T-helper 1 cell treated with Interleukin-12 subunit alpha and Interleukin-12 subunit beta and Interleukin-4 antibody, amounts not matched to agents 30 ng/mL and 1 ng/mL, for 36 hours (primary cell): ENCODE measurements at places on chromosomes 3 and 15. TPM values are rescaled to one million over a fixed set of nuclear protein-coding genes. Genes with fewer than 3 reads are reported as not detected.

The NMNAT3 gene
- total RNA-seq = 1.7 and 1.8 TPM in 2 replicates

The MAGI1 gene
- total RNA-seq = 0.32 and 0.49 TPM in 2 replicates

The P3H2 gene
- total RNA-seq = not detected in 2 replicates

The DAZL gene
- total RNA-seq = not detected in 2 replicates

The C3orf22 gene
- not detected in 2 replicates for total RNA-seq

The ZIC4 gene
- total RNA-seq = not detected in 2 replicates

The TPRG1 gene
- 2.7 and 2.9 TPM in 2 replicates for total RNA-seq

The ZNF280D gene
- 36.7 and 36.8 TPM in 2 replicates for total RNA-seq

The SH2D7 gene
- 0.07 and 0.27 TPM in 2 replicates for total RNA-seq

The LRRK1 gene
- total RNA-seq = 0.44 and 0.86 TPM in 2 replicates

The PFN2 gene
- 0.59 and 0.61 TPM in 2 replicates for total RNA-seq

The SYNPR gene
- total RNA-seq = not detected in 2 replicates

The MYH15 gene
- 0.27 and 0.42 TPM in 2 replicates for total RNA-seq

The CLDN16 gene
- total RNA-seq = not detected in 2 replicates

The PRR23E gene
- not detected in 2 replicates for total RNA-seq

The LMOD3 gene
- not detected in 2 replicates for total RNA-seq
